Non-pigmented ciliary epithelial cell (primary cell): ENCODE measurements at places on chromosomes 1 and 21.

DNA sequence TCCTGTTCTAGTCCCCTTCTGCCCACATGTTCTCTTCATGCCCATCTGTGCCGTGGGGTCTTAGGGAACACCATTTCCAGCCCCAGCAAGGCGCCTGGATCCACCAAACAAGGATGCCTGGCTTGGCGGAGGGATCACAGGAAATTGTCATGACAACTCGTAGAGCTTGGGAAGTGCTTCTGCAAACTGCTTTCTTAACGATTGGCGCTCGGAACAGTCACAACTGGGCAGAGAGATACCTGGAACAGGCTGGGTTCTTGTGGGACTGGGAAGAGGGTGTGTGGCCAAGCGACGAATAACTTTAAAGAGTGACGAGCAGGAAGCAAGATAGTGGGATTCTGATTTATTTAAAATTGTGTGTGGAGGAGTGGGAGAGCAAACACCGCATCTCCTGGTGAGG is 329.8 kb downstream of the RPS6KC1 start:
- DNase-seq, result no peak

DNA sequence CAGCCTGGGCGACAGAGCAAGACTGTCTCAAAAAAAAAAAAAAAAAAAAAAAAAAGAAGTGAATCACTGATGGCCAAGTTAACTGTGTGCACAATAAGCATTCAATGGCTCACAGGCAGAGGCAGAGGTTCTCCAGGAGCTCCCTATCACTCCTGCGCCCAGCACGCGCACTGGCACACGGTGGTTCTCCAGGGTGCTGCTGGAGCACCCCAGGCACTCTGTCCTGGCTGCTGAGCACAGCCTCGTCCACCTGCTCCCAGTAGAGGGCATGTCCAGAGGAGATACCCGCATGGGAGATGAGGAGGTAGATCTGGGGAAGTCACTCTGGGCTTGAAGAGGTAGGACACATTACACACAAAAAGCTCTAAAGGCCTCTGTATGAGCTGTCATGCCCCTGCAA is 21.5 kb upstream of the NUP133 start:
- DNase-seq, result no peak

DNA sequence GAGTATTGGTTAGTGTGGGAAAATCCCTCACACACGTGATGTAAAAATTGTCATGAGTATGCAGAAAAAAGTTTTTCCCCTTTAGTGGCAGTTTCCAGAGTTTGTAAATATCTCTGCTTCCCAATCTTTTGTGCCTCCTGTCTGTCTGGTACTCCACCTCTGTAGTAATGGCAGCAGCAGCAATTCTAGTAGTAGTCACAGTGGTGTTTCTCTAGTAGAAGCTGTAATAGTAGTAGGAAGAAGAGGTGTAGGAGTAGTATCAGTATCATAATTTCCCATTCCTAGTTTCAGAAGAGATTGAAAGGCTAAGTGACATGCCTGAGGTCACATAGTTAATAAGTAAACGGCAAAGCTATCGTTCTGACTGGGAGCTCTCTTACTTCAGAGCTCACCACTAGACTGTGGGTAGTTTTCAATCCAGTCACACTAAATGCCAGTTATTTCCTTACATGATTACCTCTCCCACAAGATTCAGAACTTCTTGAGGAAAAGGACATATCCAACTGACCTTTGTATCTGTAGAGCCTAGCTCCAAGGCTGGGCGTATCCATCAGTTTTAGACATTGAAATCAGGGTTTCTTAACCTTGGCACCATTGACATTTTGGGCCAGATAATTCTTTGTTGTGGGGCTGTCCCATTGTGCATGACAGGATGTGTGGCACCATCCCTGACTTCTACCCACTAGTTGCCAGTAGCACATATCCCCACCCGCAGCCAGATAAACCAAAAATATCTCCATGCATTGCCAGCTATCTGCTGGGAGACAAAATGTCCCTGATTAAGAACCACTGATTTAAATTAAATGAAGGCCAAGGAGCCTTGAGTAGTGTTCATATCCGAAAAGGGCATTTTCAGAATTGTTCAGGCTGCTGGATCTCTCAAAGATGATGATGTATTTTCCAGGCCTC is 135.9 kb downstream of the FGGY start:
- no peak for DNase-seq

GRCh38 chr1:33819913-33820311 is 44.0 kb upstream of the HMGB4 start:
- no peak for DNase-seq

DNA sequence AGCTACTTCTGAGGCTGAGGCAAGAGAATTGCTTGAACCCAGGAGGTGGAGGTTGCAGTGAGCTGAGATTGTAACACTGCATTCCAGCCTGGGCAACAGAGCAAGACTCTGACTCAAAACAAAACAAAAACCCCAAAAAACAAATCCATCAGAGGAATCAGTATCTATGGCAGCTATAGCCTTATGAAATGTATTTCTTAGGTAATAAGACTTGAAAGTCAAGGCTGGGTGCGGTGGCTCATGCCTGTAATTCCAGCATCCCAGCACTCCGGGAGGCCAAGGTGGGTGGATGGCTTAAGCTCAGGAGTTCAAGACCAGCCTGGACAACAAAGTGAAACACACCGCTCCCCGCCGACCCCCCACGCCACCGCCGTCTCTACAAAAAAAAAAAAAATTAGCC is 31.1 kb upstream of the EYA3 start:
- DNase-seq, result no peak

GRCh38 chr1:114003431-114003830 is 24.2 kb downstream of the OLFML3 start:
- DNase-seq, result no peak

DNA sequence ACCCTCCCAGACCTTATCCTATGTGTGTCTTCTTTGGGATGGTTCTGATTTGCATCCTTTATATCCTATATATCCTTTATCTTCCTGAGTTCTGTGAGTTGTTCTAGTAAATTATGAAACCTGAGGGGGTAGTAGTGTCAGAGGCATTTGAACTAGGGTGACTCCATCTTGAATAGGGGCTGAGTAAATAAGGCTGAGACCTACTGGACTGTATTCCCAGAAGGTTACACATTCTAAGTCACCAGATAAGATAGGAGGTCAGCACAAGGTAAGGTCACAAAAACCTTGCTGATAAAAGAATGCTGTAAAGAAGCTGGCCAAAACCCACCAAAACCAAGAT is 50.6 kb downstream of the SUSD4 start:
- DNase-seq, result no peak
